Occipital lobe (tissue), 3 donors: ENCODE measurements at places on chromosomes 12 and 14.

DNA sequence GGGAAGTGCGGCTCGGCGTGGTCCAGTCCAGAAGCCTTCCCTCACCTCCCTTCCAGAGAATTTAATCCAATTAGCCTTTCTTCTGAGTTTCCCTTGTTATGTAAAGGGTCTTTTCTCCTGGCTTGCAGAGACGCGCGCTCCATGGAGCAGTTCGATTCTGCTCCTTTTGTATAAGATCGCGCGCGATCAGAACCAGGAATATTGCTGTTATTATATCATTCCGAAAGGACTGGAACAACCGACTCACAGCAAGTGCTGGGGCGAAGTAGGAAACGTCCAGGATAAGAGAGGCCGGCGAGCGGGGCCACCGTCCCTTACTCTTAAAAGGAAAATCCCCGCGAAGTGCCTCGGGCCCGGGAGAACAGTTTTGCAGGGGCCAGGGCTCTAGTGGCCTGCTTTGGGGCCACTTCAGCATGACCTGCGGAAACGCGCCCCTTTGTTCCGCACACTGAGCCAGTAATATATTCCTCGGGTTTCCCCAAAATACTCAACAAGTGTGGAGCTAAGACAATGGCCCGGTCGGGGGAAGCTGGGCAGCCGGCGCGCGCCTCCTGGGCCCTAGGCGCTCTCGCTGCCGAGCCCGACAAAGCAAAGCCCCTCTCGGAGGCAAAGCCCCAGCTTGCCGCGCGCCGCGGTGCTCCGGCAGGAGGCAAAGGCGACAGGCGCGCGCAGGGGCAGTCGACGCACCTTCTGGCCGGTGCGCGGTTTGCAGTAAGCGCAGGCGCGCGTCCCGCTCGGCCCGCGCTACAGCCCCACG lies 2.9 kb downstream of the RFX4 start:
- no peak for DNase-seq

GRCh38 chr12:66240096-66240820 lies 51.2 kb downstream of the IRAK3 start:
- DNase-seq, result no peak

GRCh38 chr12:42865282-42865681 lies 275.7 kb upstream of the PRICKLE1 start:
- DNase-seq, result no peak

GRCh38 chr12:108078428-108078827 lies 50.7 kb upstream of the WSCD2 start:
- DNase-seq, result no peak

- DNase-seq, result no peak
These were observed 20.4 kb upstream of the PDZRN4 start for GRCh38 chr12:41167701-41168100.

DNA sequence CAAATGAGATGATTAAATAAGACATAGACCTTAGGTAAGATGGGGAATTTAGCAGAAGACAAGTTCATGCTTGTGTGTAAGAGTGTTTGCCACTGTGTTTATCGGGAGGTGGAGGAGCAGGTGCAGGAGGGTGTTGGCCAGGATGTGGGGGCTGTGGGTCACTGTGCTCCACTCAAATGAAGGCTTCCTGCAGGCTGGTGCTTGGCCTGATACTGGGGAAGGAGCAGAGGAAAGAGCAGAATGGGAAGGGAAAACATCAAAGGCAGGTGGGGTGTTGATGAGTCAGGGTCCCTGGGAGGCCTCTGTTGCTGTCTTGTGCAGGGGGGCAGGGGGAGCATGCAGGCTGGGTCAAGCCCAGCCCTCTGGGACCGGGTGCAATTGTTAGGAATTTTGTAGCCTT lies 126.5 kb downstream of the TSPAN9 start:
- DNase-seq, result no peak

DNA sequence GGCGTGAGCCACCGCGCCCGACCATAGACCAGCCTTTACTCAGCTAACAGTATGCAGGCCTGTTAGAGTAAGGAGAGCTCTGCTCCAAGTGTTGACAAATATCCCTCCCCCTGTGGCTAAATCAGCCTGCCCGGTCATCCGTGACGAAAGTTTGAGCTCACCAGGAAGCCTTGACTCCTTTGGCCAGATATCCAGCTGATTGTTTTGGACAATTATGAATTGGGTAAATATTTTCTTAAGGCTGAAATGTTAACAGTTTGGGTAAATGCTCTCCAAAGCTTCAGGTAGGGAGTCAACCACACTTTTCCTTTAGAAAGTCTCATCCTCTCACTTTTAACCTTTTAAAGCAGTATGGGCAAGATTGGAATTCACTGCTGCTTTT lies 157.9 kb downstream of the PAWR start:
- DNase-seq, result no peak

DNA sequence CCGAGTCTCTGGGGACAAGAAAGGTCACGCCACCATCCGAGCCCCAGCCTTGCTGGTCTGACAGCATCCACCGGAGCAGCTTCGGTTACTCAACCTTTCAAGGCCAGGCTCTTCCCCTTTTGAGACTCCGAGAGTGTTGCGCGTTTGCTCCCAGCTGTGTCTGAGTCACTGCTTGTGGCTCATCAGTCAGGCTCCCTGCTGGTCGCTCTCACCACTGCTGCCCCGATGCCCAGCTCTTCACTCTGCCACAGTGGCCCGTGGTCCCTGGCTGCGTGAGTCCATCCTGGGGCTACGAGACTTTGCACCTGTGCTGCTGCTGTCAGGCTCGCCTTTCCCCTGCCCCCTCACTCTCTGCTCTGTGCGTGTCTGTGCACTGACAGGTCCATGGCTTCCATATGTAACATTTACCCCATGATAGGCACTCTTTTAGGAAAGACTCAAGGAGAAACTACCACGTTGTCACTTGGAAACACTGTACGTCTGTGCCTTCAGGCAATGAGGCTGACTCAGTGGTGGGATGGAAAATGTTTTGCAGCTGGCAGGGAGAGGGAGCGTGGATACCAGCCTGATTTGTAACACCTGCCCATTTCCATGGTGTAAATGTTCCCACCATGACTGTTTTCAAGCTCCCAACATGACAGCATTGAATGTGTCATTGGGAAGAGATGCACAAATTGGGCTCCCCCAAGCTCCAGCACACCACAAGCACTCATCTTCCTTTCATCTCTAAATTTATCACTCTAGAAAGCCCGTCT lies 350.7 kb downstream of the TMEM132D start:
- no peak for DNase-seq

- DNase-seq, result no peak
These were observed 13.9 kb upstream of the HOXC13 start for GRCh38 chr12:53924521-53925405.

GRCh38 chr12:83985084-83985483 lies 927.5 kb downstream of the SLC6A15 start:
- no peak for DNase-seq

- DNase-seq, result no peak
These were observed 5.7 kb downstream of the TMEM179 start for GRCh38 chr14:104598910-104599273.

GRCh38 chr14:104644091-104644635 lies 39.6 kb upstream of the TMEM179 start:
- DNase-seq, result no peak

GRCh38 chr12:82504409-82504808 lies 146.1 kb downstream of the METTL25 start:
- no peak for DNase-seq

DNA sequence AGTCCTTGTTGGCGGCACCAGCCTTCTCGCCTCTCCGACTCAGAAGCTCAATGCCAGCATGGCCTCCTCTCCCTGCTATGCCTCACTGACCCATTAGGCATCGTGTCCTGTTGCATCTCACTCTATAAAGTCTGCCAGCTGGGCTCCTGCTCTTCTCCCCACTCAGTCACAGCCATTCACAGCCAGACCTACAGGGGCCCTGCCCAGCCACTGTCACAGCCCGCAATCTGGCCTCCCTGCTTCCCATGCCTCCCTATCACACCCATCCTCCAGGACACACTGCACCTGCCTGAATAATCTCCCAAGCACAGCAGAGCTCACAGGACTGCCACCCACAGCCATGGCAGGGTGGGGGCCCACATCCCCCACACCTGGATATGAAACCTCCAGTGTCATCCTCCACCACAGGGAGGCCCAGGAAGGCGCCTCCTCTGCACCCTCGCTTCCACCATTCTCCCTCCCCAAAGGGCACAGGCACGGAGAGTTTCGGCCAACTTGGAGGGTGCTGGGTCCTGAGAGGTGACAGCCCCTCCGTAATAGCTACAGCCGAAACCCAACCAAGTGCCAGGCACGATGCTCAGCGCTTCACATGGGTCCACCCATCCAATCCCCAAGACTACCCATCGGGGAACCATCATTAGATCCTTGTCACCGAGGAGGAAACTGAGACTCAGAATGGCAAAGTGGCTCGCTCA lies 370.3 kb downstream of the BCL11B start:
- DNase-seq, result no peak

DNA sequence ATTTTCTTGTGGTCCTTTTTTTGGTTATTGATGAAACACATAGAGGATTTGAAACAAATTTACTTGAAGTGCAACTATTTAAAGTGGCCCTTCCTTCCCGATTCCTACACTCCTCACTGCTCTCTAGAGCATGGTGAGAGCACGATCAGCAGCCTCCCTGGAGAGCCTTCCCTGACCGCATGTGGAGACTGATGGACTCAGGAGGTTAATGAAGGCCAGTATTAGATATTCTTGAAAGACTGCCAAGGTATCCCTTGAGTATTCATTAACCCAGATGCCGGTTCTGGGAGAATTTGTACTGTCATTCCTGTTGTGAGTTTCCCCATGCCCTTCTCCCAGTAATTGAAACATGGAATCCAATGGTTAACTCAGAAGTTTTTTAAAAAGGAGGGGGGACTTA lies 102.8 kb upstream of the FGD4 start:
- no peak for DNase-seq

DNA sequence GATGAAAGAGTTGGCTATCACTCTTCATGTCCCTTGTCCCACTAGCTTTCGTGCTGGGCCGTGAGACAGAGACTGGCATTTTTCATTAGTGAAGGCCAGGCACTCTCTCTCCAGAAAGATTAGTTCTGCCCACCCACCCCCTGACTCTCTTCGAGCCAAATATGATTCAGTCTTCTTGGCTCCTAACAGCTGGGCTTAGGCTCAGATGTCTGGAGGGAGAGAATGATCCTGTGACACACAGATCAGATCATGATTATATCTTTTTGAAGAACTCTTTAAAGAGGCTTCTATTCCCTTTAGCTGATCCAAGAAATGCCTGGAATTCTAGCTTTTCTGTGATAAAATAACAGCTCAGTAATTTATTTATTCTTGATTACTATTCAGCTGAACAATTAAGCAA lies 5.2 kb upstream of the GNG2 start:
- no peak for DNase-seq

GRCh38 chr12:3168223-3169221 lies 91.3 kb downstream of the TSPAN9 start:
- DNase-seq, result peak; percentile 74

- DNase-seq, result no peak
These were observed 398.9 kb upstream of the MIS18BP1 start for GRCh38 chr14:45651890-45652289.

DNA sequence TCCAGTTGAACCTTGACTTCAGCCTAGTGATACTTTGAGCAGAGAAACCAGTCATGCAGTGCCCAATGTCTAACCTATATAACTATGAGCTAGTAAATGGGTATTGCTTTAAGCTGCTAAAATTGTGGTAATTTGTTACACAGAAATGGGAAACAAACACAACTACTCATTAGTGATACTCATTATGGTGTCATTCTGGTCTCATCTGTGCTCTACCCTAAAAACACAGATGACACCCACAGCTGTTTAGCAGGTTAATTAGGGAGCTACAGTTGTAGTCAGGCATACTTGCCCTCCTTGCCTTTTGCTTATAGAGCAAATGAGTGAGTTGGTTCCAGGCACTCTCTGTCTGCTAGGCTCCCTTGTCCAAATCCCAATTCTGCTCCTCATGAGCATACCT lies 50.0 kb upstream of the ATF7IP start:
- DNase-seq, result no peak

- DNase-seq, result no peak
These were observed 57.3 kb downstream of the FNTB start for GRCh38 chr14:65043893-65044595.

- DNase-seq, result no peak
These were observed 179.9 kb downstream of the PTPRO start for GRCh38 chr12:15502211-15502610.

DNA sequence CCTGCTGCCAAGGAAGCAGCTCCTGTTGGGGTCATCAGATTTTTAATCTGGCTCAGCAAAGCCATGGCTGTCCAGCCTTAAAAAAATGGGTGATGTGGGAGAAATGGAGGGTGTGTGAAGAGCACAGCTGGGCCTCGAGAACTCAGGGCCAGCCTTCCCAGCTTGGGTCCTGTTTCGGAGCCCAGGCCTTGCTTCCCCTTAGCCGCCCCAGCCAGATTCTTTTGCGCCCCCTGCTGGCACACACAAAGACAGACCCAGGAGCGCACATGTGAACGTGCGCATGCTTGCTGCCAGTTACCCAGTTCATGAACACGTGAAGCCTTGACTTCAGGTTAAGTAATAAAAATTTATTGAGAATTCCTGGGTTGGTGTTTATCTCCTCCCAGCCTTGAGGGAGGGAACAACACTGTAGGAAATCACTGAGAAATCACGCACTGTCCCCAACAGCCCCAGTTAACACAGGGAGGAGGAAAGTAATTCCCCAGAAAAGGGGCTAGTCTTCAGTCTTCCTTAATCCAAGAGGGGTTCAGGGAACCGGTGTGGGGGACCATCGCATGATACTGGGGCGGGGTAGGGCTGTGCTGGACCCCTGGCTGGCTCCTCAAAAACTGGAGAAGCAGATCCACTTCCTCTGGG lies 5.3 kb downstream of the PHB2 start:
- peak; percentile 69 for DNase-seq

- DNase-seq, result no peak
These were observed 46.1 kb downstream of the DIO2 start for GRCh38 chr14:80164991-80165721.

GRCh38 chr12:1199700-1200099 lies 208.7 kb downstream of the ERC1 start:
- no peak for DNase-seq

DNA sequence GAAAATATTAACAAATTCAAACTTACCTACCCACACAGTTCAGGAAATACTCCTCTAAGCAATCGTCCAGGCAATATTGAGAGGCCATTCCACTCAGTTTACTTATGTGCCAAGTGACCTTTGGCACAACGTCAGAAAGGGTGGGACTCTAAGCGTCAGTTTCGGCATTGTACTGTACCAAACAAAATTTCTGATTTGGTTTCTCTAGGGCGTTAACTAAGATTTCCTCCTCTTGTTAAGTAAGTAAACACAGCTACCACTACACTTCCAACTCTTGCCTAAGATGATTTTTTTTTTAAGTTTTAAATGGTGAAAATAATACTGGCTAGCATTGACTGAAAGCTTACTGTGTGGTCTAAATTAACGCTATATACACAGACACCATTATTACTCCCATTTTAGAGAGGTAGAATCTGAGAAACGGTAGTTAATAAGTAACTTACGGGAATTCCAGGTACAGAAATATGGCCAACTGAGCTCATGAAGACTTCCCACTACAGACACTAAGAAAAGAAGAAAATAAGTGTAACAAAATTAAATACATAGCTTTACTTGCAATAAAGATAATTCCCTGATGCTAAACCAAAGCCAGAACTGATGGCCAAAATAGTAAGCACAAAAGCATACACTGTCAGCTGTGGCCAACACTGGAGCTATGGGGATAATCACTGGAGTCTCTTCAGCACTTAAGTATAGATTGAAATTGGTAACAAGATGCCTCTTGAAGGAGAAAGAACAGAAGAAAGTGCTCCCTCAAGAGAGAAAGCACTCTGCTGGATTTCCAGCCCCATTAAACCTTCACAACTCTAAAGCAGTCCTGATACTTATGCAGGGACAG lies 76.1 kb downstream of the EPS8 start:
- no peak for DNase-seq
